NCI-H187 treated with DMSO at 0.1 percent for 48 hours (cell line): ENCODE measurements at places on chromosomes 5 and 9.

DNA sequence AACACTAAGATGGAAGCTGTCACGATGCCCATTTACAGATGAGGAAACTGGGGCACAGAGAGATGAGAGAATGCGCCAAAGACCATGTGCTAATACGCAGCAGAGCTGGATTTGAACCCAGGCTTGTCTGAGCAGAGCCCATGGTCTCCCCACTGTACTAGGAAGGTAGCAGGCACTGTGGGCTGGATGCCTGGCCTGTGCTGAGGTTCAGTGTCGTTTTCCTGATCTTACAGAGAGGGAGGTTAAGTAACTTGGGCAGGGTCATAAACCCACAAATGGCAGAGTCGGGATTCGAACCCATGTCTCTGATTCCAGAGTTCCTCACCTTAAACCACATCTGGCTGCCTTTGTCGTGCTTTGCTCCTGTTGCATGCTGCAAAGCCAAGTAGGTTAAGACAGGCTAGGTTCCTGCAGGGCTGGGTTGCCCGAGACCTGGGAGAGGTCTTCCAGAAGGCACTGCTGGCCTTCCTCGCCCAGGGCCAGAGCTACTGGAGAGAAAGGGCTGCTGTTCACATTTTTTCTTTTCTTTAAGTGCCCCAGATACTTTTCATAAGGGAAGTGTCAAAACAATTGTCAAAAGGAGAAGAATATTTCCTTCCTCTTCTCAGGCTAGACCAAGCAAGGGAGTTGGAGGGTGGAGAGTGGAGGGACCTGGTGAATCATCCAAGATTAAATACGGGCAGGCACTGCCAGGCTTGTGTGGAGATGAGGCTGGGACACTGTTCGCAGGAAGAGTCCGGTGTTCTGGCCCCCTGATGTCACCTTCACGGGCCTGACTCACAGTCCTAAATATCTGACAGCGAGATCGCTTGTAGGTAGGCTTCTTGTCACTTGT, 3.2 kb downstream of the NEK6 start:
- no peak for DNase-seq

GRCh38 chr5:14351845-14352712, 208.9 kb downstream of the TRIO start:
- no peak for DNase-seq

GRCh38 chr9:6965566-6965965, 207.8 kb downstream of the KDM4C start:
- DNase-seq, result no peak

DNA sequence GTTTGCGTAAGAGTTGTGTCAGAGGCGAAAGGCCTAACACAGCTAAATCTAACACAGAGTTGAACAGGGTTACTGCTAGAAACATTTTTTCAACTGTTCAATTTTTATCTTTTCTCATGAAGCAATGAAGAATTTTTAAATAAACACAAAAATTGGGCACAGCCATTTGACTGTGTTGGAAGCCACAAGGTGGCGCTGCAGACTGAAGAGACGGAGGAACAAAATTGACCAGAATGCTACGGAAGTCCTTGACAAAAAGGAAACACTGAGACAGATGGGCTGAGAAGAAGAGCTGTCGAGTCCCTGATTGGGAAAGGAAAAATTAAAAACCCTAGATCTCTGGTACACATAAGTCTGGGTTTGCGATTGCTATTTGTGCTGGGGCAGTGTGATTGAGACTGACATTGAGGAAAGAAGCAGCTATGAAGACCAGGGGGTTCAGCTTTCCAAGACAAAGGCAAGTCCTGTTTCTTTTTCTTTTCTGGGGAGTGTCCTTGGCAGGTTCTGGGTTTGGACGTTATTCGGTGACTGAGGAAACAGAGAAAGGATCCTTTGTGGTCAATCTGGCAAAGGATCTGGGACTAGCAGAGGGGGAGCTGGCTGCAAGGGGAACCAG, at the start of gene PCDHB9:
TSS of gene PCDHB9 (plus strand) at position 265 of the 616 bp plus-strand sequence. CDS start at position 423, 158 bp downstream.
- DNase-seq, result peak; percentile 10

DNA sequence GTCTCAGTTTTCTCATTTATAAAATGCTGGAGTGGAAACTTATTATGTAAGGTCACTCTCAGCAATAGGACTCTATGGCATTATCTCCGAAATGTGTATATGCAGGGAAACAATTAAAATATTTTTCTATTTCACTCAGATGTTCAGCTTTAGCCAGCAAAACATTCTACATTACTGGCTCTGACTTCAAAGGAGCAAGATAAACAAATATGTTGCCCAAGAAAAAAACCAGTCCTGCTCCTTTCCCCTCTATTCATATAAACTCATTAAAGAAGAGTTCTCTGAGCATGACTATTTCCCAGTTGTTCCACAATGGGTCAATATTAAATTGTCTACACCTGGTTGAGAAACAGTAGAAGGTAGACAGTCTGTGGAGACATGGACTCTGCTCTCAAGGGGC, 155.0 kb downstream of the NPR3 start:
- DNase-seq, result no peak

DNA sequence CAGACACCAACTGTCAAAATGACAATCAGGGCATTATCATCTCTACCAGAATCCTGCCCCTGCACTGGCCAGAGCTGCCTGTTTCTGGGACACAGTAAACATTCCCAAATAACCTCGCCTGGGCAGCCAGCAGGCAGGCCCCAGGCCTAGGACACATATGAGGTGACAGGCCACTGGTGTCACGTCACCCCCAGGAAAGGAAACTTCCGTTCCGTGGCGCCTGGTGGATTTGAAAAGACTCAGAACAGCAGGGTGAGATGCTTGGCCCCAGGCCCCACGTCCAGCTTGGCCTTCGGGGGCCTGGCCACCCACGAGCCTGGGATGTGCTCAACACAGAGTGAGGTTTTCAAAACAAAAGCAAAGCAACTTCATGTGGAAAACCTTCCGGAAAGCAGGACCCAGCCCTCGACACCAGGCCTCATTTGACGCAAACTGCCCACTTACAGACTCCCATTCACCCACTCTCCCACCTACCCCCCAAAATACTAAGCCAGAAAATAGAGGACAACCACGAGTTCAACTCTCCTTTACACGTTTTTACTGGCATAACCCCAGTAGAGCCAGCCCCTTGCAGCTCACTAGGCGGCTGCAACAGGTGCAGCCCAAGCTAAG, 1.2 kb downstream of the SEMA4D start:
- DNase-seq, result no peak

- no peak for DNase-seq
These were observed 29.8 kb downstream of the ANKRD33B start for GRCh38 chr5:10593531-10594181.

GRCh38 chr5:74499256-74500050, 141.1 kb downstream of the ENC1 start:
- DNase-seq, result no peak

- DNase-seq, result no peak
These were observed 161.0 kb downstream of the ISL1 start for GRCh38 chr5:51544031-51544785.

DNA sequence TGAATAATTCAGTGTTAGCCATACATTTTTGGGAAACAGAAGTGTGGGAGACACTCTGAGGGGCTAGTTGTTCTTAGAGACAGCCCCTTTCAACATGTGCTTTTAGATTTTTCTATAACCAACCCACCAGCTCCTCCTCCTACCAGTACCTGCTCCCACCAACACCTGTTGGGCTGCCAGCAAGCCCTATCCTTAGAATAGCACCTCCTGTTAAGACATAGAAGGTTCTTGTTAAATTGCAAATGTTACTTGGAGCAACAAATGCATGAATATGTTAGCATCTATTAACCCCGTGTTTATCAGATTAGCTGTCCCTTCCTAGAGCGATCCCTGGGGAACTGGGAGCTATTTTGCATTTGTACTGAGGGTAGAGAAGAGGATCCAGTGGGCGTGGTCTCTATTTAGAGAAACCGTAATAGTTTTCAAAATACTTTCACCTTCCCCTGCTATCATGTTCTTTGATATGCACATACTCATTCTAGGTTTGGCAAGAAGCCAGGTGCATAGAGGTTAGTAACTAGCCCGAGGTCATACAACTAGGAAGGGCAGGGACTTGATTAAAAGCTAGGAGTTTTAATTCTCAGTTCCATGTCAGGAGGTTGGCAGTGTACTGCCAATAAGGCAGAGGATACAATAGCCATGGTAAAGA, 334.4 kb downstream of the KCTD16 start:
- no peak for DNase-seq

DNA sequence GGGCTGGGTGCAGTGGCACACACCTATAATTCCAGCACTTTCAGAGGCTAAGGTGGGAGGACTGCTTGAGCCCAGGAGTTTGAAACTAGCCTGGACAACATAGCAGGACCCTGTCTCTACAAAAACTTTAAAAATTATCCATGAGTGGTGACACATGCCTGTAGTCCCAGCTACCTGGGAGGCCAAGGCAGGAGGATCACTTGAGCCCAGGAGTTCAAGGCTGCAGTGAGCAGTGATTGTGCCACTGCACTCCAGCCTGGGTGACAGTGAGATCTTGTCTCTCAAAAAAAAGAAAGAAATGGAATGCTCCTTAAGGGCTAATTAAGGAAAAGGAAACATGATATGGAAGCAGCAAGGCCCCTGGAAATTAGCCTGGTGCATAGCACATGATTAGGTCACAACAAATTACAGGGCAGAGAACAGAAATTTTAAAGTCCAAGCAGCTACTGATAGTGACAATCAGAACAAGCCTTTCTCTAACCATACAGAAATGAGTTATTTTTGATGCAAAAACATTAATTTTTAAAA, 19.5 kb downstream of the ANKH start:
- no peak for DNase-seq

DNA sequence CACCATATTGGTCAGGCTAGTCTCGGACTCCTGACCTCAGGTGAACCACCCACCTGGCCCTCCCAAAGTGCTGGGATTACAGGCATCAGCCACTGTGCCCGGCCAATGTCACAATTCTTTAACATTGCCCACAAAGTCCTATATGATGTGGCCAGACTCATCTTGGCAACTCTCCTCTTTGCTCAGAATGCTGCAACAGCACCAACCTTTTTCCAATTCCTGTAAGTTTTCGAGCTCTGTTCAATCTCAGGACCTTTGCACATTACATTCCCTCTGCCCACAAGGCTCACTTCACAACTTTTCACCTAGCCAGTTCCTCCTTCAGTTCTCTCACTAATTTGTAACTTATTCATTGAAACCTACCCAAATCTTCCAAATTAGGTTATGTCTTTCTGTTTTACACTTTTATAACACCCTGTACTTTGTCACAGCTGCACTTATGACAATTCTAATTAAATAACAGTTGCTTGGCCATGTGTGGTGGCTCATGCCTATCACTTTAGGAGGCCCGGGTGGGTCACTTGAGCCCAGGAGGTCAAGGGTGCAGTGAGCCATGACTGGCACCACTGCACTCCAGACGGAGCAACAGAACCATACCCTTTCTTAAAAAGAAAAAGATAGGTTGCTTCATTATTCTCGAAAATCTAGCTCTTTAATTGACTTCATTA, 30.9 kb upstream of the GLDC start:
- DNase-seq, result no peak

DNA sequence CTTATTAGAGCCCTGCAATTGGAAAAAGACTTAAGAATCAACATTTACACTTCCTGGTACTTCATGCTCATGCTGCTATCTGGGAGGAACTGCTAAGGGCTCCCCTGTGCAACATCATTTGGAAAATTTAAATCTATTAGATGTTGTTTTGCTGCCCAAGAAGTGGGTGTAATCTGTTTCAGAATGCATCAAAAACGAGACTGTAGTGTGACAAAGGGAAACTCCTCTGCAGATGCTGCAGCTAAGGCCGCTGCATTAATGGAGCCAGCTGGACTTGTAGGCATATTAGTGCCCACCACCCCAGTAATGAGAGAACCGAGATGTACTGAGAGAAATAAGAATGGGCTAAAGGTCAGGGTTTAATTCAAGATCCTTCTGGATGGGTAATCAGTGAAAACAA, 11.1 kb upstream of the PAIP1 start:
- DNase-seq, result no peak

GRCh38 chr5:145531038-145531734, 304.0 kb downstream of the PRELID2 start:
- DNase-seq, result no peak

GRCh38 chr9:13175732-13176131, 103.8 kb downstream of the MPDZ start:
- DNase-seq, result no peak

- no peak for DNase-seq
These were observed 27.9 kb upstream of the IFNA14 start for GRCh38 chr9:21267485-21268346.

- no peak for DNase-seq
These were observed 1851.5 kb upstream of the NUDT12 start for GRCh38 chr5:105414067-105414466.

GRCh38 chr5:43171926-43172325, 20.1 kb upstream of the NIM1K start:
- DNase-seq, result no peak

DNA sequence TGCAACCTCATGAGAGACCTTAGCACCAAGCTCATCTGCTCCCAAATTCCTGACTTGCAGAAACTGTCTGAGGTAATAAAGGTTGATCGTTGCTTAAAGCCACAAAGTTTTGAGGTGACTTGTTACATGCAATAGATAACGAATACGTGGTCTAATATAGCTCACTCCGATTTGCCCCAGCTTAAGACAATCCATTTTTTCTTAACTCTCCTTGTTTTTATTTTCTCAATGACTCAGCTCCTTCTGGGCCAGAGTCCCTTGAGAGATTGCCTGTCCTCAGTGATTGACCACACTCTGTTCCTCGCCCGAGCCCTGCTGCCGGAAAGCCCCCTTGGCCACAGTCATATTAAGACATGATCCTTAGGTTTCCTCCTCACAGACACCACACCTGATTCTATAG, 63.7 kb upstream of the FANCC start:
- no peak for DNase-seq

DNA sequence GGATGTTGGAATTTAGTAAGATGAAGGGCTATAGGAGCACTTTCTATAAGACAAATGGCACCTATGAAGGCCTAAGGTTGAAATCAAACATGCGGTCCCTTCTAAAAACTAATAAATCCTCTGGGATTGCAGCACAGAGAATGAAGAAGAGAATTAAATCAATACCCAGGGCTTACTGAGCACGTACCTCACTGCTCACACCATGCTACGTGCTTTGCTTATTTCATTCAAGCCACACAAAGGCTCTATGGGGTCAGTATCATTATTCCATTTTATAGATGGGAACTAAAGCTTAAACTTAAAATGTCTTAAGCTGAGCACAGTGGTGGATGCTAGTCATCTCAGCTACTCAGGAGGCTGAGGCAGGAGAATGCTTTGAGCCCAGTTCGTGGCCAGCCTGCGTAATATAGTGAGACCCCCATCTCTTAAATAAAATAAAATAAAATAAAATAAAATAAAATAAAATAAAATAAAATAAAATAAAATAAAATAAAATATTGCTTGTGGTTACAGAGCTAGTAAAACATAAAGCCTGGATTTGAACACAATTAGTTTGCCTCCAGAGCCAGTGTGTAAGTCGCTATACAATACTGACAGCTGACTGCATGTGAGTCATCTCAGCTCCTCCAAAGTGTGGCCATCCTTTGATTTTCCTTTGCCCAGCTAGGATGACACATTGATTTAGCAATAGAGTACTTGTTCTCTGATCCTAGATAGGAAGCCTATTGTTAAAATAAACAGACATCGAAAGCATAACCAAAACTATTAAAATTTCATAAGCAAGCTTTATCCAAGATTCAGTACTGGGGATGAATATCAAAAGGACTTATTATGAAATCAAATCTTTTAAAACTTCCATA, 20.9 kb upstream of the DPYSL3 start:
- no peak for DNase-seq

GRCh38 chr5:6459896-6460295, 11.2 kb downstream of the UBE2QL1 start:
- DNase-seq, result no peak
